ENCODE measurements at places on chromosomes 1 and 21.

DNA sequence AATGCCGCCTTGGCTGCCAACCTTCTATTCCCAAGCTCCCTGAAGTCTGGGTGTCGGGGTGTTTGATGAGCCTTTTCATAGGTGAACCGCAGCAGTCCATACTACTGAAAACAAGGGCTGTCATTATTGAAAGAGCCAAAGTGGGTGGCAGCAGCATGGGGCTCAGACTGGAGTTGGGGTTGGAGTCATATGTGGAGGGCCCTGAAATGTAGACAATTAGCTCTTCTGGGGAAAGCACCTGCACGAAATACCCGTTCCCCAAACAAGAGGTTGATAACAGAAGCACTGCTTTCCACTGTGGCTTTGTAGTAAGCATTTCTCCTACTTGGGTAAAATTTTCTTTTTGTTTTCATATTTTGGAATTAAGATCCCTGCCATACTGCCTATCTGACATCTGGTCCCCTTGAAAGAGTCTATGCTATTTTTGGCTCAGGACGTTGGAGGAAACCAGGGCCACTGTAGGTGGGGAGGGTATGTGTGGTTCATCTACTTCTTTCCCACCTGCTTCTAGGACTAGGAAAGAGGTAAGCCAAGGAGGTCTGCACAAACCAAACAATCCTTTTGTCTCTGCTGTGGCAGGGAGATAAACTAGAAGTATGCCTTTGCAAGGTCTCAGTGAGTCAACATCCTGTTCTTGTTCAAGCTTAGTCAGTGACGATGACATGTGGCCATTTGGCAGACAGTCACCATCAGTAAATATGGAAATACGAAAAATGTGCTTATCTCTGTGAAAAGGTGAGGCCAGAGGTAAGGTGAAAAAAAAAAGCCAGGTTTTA is 197.0 kb upstream of the UBE2U start:
- peak; percentile 84 for DNase-seq

- no peak for DNase-seq
Observed at GRCh38 chr1:20229171-20229570, 42.9 kb upstream of the PLA2G2C start.

DNA sequence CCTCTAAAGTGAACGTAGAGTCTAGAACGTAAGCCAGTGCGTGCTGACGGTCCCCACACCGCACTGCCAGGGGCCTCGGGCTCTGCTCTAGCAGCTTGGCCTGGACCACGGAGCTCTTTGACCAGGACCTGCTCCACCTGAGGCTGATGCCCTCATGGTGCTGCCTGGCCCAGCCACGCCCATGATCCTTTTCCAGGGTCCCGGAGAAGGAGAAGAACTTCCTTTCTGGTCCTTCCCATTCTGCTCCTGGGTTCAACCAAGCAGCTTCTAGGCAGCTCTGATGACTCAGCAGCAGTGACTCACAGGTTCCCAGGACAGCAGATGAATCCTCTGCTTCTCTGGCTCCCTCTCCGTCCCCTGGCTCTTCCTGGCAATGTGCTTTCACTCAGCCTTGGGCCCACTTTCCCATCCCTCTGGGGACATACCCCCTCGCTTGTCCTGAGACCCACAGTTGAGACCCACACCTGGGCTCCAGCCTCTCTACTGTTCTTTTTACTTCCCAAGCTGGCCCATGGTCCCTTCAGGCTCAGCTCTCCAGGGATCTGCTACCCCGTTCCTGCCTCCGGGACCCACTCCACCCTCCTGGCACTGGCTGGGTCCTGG is 246.3 kb upstream of the RAB4A start:
- peak; percentile 82 for DNase-seq

DNA sequence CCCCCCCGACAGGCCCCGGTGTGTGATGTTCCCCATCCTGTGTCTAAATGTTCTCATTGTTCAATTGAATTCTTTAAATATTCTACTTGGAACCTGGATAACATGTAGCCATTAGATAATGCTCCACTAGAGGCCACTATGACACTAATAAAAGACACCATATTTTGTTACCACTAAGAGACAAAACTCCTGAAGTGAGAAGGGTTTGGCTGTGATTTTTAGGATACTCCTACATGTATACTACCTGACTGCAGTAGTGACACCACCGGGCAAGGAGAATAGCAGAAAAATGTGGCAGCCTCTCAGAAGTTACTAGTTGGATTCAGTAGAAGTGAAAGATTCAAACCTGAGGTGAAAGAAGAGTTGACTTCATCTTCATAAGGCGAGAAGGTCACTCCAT is 36.0 kb downstream of the F5 start:
- DNase-seq = peak; percentile 68

DNA sequence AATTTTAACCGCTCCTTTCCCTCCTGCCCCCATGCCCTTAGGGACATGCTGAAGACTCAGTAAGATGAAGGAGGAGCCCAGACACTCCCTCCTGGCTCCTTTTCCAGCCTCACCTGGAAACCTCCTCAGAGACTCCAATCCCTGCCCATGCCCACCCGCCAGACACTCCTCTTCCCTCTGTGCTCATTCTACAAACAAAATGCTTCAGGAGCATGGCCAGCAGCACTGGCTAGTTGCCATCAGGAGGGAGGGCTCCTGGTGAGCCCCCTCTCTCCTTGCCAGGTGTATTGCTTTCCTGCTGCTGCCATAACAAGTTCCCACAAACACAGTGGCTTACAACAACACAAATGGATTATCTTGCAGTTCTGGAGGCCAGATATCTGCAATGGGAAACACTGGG is 126.1 kb downstream of the PSMG1 start:
- no peak for DNase-seq

- DNase-seq = no peak
Observed at GRCh38 chr1:53377438-53377841, 49.6 kb upstream of the LRP8 start.

DNA sequence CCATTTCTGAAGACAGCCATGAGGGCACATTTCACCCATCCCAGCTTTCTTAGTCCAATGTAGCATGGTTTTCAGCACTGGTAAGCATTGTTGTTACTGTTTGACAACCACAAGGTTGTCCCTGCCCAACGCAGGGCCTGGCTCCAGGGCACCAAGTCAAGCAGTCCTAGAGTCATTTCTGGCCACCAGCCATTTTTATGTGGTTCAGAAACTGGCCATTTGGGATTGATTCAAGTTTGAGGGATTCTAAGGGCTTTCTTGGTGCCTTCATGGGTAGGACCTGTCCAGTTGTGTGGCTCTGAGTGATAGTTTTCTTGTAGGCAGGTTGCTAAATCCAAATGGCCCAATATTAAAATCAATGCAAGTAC is 535.4 kb upstream of the USP24 start:
- no peak for DNase-seq

DNA sequence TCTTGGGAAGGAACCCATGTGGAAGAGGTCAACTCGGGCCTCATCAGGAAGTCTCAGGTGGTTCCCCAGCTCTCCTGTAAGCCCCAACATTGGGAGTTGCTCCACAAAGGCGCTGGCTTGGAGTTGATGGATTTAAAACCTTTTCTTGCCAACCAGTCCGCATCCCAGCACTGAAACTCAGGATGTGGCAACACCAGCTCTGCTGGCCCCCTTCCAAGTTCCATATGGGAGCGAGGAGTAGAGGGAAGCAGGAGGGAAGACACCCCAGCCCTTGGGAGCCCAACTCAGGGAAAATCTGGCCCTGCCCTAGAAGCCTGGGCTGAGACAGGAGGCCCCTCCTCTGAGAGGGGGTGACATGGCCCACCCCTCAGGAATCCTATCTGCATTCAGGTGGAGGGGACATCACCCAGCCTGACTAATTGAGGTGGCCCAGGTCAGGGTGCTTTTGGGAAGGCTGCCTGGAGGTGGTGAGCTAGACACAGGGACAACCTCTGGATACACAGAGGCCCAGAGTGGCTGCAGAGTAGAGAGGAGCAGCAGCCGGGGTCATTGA is 33.1 kb upstream of the DMBX1 start:
- DNase-seq = no peak

- no peak for DNase-seq
Observed at GRCh38 chr1:179929955-179930798, 24.4 kb upstream of the CEP350 start.

- DNase-seq = no peak
Observed at GRCh38 chr1:245118806-245119205, 36.0 kb upstream of the KIF26B start.

DNA sequence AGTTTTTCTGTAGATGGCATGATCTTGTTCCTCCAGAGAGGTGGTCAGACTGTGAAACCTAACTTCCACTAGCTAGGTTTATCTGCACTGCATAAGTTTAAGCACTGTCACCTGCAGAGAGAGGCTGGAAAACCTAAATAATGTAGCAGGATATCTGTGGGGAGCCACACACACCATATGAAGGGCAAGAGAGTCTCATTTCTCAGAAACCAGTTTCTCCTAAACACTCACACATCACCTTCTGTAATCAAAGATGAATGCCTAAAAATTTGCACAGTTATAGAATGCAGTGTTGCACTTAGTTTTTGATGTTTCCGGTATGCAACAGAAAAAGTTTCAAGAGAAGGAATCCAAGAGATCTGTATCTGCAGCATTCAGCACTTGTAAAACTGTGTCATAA is 654.6 kb downstream of the ADGRL2 start:
- no peak for DNase-seq

DNA sequence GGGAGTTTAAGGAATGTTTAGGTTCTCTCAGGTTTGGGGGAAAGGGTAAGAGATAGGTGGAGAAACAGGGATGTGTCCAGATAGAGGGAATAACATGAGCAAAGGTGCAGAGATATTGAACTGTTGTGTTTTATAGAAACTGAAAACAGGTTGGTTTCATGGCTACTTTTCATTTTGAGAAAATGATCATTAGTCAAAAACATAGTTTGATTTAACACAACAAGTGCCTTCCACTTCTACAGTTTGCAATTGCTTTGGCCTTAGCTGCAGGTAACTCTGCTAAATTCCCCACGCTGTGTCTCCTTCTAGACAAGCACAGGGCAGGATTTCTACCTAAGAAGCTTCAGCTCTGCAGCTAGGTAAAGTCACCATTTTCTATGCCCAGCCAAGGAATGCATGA is 124.9 kb downstream of the RGS2 start:
- no peak for DNase-seq

DNA sequence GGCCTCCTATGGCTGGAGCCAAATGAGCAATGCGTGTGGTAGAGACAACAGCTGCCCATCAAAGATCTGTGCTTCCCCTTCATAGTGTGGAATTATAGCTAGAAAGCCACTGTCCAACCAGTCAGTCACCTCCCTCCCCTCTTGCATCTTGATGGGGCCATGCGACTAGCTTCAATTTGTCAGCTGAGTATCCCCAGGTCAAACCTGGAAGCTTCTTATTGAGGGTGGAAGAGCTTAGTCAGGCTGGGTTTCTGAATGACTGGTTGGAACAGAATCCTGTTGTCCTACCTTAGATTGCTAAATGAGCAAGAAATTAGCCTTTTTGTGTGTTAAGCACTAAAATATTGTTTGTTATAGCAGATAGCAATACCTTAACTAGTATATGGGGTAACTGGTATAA is 625.4 kb downstream of the PTPRC start:
- no peak for DNase-seq

DNA sequence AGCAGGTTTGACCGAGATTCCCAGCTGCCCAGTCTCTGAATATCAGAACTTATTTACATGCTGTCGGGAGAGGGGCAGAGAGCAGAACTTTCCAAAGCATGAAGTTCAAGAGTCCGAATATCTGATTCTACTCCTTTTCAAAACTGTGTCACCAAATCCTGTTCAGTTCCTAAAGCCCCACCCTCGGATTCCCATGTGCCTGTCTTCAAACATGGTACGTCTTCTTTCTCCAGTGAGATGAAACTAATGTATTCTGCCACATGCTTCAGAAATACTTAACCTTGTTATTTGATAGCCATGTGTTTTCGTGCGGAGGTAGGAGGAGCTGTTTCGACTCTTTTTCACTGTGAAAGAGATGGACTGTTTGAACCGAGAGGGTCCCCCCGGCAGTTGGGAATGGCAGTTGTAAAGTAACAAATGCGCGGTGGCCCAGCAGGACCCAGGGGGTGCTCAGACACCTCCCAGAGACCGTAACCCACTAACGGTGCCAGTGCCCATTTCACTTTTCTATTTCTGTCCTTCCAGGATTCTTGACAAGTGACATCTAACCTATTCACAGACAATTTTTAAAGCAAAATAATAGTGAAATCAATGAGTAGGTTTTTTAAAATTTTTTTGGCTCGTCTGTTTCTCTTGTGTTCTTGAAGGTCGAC is 67.2 kb downstream of the ZBTB18 start:
- DNase-seq = no peak

DNA sequence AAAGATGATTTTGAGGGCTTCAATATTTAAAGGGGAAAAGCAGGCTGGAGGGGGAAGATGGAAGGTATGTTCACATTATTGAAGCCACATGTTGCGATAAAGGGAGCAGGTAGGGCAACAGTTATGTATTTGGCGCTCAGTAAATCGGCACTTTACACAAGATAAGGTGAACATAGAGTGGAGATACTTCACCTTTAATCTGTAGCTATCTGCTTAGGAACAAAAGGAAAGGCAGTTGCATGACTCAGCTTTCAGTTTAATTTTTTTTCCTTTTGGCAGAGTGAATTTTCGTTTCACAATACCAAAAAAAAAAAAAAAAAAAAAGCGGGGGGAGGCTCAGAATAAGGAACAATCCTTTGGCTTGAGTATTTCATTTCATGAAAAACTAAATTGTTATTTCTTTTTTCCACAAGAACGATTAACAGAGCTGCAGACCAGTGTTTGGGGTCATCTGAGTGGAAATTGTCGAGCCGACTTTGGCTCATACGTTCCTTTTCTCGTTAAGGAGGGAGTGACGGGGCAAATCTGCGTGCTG is 1.1 kb upstream of the COQ8A start:
- DNase-seq = peak; percentile 62

GRCh38 chr1:234862944-234863515 is 253.1 kb upstream of the IRF2BP2 start:
- no peak for DNase-seq

DNA sequence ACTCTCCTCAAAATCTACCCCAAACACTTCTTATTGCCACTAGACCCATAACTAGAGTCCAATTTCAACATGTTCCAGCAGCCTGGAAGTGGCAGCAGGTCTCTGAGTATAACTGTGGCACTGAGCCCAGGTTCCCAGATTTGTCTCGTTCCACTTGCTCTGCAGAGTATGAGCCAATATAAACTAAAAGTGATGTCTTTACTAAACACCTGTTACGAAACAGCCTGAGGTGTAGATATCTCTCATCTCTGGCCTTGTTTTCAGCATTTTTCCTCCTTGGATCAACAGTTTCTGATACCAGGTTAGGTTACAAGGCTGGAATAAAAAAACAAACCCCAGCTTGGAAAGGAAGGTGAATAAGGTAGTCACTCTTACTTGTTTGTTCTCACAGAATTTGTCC is 25.2 kb upstream of the PRDX6 start:
- DNase-seq = no peak

- DNase-seq = peak; percentile 19
Observed at GRCh38 chr1:64881281-64881680, 85.1 kb downstream of the JAK1 start.

DNA sequence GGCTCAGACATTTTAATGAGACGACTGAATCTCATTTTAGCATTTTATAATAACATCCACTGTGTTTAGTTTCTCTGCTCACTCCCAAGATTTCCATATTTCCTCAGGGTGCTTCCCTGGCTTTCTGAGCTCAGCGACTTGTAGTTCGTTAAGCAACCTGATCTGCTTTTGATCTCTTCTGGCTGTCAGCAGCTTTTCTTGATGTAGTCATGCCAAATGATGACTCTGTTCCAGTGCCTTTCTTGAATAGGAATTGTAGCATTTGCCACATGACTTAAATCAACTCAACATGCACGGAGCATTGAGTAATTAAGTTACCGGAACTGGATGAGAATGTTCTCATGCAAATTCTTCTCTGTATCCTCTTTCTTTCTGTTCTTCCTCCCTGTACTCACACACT is 246.1 kb downstream of the FMN2 start:
- peak; percentile 0 for DNase-seq

Measured in RKO (cell line).